ENCODE measurements at places on chromosomes 12 and 14. TPM values are rescaled to one million over a fixed set of nuclear protein-coding genes. Genes with fewer than 3 reads are reported as not detected.

CCDC175 gene
- not detected for total RNA-seq

TRHDE gene
- 4.6 TPM for total RNA-seq

PTHLH gene
- total RNA-seq, result 1.2 TPM

TAS2R30 gene
- total RNA-seq, result 1.1 TPM

NUAK1 gene
- 22.6 TPM for total RNA-seq

MFAP5 gene
- total RNA-seq, result 24.6 TPM

LRTM2 gene
- not detected for total RNA-seq

AKAP3 gene
- 3.3 TPM for total RNA-seq

OAS1 gene
- 14.6 TPM for total RNA-seq

SERPINA9 gene
- total RNA-seq, result not detected

CCDC196 gene
- not detected for total RNA-seq

MYBPC1 gene
- 12.6 TPM for total RNA-seq

Measured in right cardiac atrium (tissue), 5 donors.